ENCODE measurements at places on chromosomes 16 and 17. TPM values are rescaled to one million over a fixed set of nuclear protein-coding genes. Genes with fewer than 3 reads are reported as not detected.

Gene C17orf113
- 4.7 TPM for polyA plus RNA-seq

Gene CA5A
- polyA plus RNA-seq = 0.25 TPM

Gene EPN3
- 9.5 TPM for polyA plus RNA-seq

Gene TPSG1
- polyA plus RNA-seq = 0.85 TPM

Gene RAB26
- 2.1 TPM for polyA plus RNA-seq

Gene B9D1
- 39.4 TPM for polyA plus RNA-seq

Gene CARD14
- polyA plus RNA-seq = 2.2 TPM

Gene NOG
- polyA plus RNA-seq = 1.1 TPM

Gene HSF4
- 1.5 TPM for polyA plus RNA-seq

Gene PCGF2
- 72.0 TPM for polyA plus RNA-seq

Gene CCDC57
- polyA plus RNA-seq = 73.9 TPM

Gene MT1G
- 56.6 TPM for polyA plus RNA-seq

Gene SMIM36
- 0.05 TPM for polyA plus RNA-seq

Gene YPEL2
- polyA plus RNA-seq = 36.1 TPM

Gene CCL5
- polyA plus RNA-seq = 1.5 TPM

Gene ABR
- 49.2 TPM for polyA plus RNA-seq

Gene DDX5
- 945 TPM for polyA plus RNA-seq

Gene CCL17
- not detected for polyA plus RNA-seq

Gene COPZ2
- 15.3 TPM for polyA plus RNA-seq

Gene CDRT15
- polyA plus RNA-seq = 1.2 TPM

Gene CTRB1
- polyA plus RNA-seq = 0.18 TPM

Gene GFAP
- 0.58 TPM for polyA plus RNA-seq

Gene SLFN12L
- 0.18 TPM for polyA plus RNA-seq
